ENCODE measurements at places on chromosomes 7 and 10. TPM values are rescaled to one million over a fixed set of nuclear protein-coding genes. Genes with fewer than 3 reads are reported as not detected.

DNA sequence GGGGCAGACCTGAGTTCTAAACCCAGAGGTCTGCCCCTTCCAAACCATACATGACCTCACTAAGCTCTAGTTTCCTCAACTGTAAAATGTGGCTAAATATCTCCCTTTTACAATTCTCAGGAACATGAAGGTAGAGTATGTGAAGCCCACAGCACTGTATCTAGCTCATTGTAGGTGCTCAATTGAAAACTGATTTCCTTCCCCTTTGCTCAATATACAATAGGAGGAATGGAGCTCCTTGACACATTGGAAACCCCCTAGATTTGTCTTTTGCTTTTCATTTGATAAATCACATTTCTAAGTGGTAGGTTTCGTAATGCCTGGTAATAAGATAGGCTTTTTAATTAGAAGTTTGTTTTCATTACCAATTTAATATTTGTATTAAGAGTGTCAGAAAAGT is 153.3 kb downstream of the ARID5B start:
- H3K4me3 ChIP-seq = peak overlapping the region; percentile 40
- DNase-seq = no peak
- peak overlapping the region; percentile 82 for H3K27ac ChIP-seq

- H3K4me1 ChIP-seq = no peaks in the 10 kb centered on the region
- no peaks in the 10 kb centered on the region for H3K27me3 ChIP-seq
- no peak for DNase-seq
Observed at GRCh38 chr10:1063232-1063865, 7.2 kb downstream of the WDR37 start.

DNA sequence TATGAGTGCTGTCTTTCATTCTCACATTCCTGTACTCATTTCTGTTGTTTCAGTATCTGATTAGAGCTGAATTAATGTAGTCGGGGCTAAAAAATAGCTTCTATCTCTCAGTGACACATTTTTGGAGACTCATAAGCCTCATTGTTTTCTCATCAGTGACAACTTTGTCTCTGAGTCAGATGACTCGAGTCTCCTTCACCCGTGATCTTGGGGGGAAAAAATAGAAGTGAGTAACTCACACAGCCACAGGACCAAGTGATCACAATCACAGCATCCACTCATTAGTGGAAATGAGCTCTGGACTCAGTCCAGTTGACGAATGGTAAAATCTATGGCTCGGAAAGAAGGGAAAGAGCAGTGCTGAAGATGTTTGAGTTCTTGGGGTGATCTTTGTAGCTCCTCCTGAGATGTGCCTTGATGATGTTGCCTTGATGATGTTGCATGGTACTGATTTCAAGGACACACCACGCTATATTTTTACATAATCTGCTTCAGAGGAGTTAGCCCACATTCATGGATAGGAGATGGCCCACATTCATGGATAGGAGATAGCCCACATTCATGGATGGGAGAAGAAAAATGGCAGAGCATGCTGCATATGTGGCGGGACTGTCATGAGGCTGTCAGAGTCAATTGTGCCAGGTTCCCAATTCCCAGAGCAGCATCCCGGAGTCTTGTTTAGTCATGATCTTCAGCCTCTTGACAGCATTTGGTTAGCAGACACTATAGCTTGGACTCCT is 214.7 kb downstream of the CELF2 start:
- peaks cover 4% of the 10 kb centered on the region for H3K36me3 ChIP-seq
- no peak overlapping the region for H3K4me3 ChIP-seq
- no peak overlapping the region for H3K27ac ChIP-seq
- no peaks in the 10 kb centered on the region for H3K27me3 ChIP-seq
- DNase-seq = no peak
- H3K4me1 ChIP-seq = no peaks in the 10 kb centered on the region

GRCh38 chr7:28560767-28561166 is 148.4 kb downstream of the CREB5 start:
- H3K4me3 ChIP-seq = no peak overlapping the region
- H3K36me3 ChIP-seq = no peaks in the 10 kb centered on the region
- no peak overlapping the region for H3K27ac ChIP-seq
- H3K4me1 ChIP-seq = no peaks in the 10 kb centered on the region

- H3K4me3 ChIP-seq = no peak overlapping the region
- no peak for DNase-seq
- no peak overlapping the region for H3K27ac ChIP-seq
- no peaks in the 10 kb centered on the region for H3K36me3 ChIP-seq
- H3K4me1 ChIP-seq = no peaks in the 10 kb centered on the region
Observed at GRCh38 chr7:69808391-69808790, 210.1 kb downstream of the AUTS2 start.

ITIH5 gene
- 23.3 TPM for total RNA-seq

NUTM2D gene
- total RNA-seq = 2.7 TPM
